Panc1 (cell line): ENCODE measurements at places on chromosomes 6 and 20. TPM values are rescaled to one million over a fixed set of nuclear protein-coding genes. Genes with fewer than 3 reads are reported as not detected.

The TOP1 gene
- 65.2 TPM for total RNA-seq

The PCK1 gene
- total RNA-seq, result 0.21 TPM

The SLC22A16 gene
- total RNA-seq, result not detected

The ACOT8 gene
- total RNA-seq, result 21.1 TPM

The EDN1 gene
- 15.1 TPM for total RNA-seq

The GTSF1L gene
- not detected for total RNA-seq

The TMEM217 gene
- 4.0 TPM for total RNA-seq

The COL12A1 gene
- total RNA-seq, result 10.4 TPM

The PPP1R3G gene
- 0.44 TPM for total RNA-seq

The RPP40 gene
- 25.9 TPM for total RNA-seq
